ENCODE measurements at places on chromosomes 16 and 17.

GRCh38 chr16:88464447-88465318 is 11.6 kb downstream of the ZFPM1 start:
- no peak for DNase-seq

DNA sequence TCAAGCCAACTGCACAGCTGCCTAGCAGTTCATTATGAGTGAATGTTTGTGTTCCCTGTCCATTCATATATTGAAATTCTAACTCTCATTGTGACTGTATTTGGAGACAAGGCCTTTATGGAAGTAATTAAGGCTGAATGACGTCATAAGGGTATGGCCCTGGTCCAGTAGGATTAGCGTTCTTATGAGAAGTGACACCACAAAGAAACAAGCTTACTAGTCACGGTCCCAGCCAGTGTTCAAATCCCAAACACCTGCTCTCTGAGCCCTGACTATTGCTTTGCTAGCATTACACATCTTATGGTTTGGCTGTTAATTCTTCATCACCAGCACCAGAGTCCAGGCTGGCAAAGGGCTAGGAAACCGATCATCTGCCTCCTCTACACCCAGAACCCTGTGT is 2.2 kb downstream of the ZNF668 start:
- DNase-seq: no peak

DNA sequence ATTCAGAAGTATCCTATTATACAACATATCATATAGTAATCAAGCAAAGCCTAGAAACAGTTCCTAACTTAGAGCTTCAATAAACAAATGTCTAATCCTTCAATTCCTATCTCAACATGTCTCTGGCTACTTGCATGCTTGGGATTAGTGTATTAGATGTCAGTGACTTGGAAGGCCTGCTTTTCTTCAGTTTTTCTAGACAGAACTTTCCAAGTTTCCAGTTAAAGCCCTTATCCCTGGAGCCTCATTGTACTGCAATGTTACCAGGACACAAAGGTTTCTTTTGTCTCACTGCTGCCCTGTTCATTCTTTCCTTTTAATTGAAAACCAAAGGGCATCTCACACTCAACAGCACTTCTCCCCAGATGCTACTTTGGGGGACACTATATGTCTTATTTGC is 16.5 kb downstream of the PSME3IP1 start:
- no peak for DNase-seq

- no peak for DNase-seq
Measured at GRCh38 chr17:7512824-7513540, 28.8 kb downstream of the POLR2A start.

DNA sequence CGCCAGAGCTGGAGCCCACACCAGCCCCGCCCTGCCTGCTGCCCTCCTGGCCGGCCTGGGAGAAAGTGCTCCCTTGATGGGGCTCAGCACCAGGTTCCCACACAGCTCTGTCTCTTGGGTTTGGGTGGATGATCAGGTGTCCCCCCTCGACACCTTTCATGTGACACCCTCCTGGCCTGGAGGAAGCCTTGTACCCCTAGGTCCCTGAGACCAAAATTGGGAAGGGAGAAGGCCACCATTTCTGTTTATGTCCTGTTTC is 19.4 kb upstream of the PLLP start:
- DNase-seq: no peak

DNA sequence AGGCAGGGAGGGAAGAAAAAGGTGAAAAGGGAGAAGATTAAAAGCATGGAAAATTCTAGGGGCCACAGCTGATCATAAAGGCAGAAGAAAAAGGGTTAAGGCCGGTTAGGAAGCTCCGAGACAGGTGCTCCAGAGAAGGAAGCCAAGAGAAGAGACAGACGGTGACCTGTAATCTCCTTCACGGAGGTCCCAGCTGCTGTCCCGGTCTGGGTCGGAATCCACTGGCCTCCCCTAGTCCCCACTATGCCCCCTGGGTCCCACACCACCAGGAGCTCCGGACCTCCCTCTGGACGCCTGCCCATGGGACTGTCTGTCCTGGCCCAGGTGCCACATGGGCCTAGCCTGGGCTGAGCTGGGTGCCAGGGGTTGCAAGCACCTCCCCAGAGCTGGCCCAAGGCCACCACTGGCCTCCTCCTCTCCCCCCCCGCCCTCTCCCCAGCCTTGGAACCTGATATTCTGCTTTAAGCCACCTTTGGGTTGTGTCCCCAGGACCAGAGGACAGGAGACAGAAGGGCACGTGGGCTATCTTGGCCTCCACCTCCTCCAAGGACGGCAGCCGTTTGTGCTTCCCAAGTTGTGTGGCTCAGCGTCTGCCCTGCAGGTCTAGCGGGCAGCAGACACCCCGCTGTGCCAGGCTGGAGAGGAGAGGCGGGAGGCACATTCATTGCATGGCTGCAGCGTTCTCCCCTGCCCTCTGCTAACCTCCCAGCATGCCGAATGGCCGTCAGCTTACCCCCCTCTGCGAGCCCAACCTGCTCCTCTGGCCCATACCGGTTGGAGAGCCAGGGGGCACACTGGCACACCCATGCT is 102.4 kb downstream of the ENGASE start:
- no peak for DNase-seq

DNA sequence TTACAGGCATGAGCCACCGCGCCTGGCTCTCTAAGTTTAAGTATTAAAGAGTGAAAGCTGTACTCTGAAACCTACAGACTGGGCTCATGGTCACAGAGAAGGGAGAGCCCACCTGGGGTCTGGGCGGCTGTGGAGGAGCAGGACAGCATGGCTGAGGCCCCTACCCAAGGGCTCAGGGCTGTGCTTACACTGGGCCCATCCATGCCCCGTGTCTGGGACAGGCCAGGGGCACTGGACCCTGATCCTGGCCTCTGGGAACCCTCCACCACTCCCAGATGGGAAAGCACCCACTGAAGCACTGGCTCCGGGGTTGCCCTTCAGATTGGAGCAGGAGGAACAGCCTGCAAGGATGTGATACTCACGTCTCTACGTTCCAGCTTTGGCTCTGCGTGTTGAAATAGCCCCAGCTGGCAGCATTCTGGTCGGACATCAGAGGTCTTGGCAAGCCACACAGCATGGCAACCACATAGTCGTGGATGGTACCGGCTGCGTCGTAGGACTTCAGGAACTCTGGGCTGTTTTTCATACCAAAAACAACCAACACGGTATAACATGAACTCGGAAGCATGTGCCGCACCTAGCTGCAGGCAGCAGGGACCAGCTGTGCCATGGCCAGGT is 13.0 kb downstream of the SHPK start:
- DNase-seq: no peak

- no peak for DNase-seq
Measured at GRCh38 chr16:87056551-87056950, 260.6 kb downstream of the C16orf95 start.

GRCh38 chr16:55330781-55331647 is 7.0 kb downstream of the IRX6 start:
- no peak for DNase-seq

DNA sequence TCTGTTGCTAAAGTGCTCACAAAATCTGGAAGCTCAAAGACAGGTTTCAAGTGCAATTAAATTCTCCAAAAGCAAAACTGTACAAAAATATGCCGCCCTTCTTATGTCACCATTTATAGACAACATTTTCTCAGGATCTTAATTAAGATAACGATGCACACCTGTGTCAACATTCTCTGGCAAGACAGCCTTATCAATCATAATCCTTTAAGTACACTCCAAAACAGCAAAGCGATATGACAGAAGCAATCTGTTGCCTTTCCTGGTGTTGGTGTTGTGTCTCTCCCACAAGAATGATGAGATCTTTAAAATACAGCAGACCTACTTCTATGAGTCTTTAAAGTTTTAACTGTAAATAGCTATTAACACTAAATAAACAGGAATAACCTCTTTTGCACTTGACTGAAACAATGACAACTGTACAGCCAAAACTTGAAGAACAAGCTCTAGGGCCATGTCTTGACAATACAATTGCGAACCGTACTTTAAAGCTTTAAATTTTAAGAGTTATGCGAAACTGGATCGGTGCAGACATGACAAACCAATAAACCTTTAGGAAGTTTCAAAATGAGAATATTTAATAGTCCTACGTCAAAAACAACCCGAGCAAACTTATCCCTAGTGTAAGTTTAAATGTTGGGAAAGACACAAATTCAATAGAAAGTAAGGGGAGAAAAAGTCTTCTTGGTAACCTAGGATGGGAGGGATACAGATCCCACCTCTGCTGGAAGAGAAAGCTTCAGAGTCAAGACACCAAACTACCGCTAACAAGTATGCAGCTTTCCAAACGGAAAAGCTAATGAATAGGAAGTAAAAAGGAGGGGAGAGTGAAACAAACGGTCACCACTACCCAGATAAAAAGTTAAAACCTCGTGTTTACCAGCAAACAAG is 3.3 kb upstream of the IRX5 start:
- DNase-seq: no peak

- no peak for DNase-seq
Measured at GRCh38 chr17:40461732-40462342, 18.6 kb downstream of the IGFBP4 start.

- DNase-seq: no peak
Measured at GRCh38 chr16:23229714-23230113, 47.2 kb downstream of the SCNN1G start.

- no peak for DNase-seq
Measured at GRCh38 chr16:47905771-47906170, 250.0 kb downstream of the ABCC12 start.

GRCh38 chr17:56926704-56927103 is 12.9 kb upstream of the TRIM25 start:
- DNase-seq: no peak

DNA sequence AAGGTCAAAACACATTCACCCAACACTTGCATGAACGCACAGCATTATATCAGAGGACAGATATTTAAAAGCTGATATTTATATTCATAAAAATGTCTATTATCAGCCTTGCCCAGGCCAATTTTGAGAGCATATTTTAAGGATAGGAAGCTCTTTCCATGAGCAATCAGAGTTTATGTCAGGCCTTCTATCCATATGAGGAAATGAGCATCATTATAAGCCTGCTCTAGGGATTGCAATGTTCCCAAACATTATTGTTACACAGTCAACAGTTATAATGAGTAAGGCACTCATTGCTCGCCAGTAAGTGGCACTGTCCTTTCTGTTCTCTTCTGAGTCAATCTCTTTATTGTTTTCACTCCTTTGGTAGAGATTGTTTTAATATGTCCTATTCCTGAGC is 37.7 kb upstream of the DYNLRB2 start:
- DNase-seq: no peak

- no peak for DNase-seq
Measured at GRCh38 chr17:8922451-8922850, 43.1 kb downstream of the PIK3R5 start.

GRCh38 chr17:45809499-45809898 is 25.4 kb downstream of the CRHR1 start:
- DNase-seq: no peak

All from anterior cingulate cortex (tissue), 58 donors.